ENCODE measurements at places on chromosomes 3 and 15. TPM values are rescaled to one million over a fixed set of nuclear protein-coding genes. Genes with fewer than 3 reads are reported as not detected.

GRCh38 chr3:159378396-159379194 lies 576.7 kb downstream of the MFSD1 start:
- H3K36me3 ChIP-seq, result no peaks in the 10 kb centered on the region
- H3K27me3 ChIP-seq, result no peaks in the 10 kb centered on the region
- no peak for DNase-seq
- no peak overlapping the region for H3K4me3 ChIP-seq
- H3K4me1 ChIP-seq, result no peaks in the 10 kb centered on the region
- H3K27ac ChIP-seq, result no peak overlapping the region

- no peaks in the 10 kb centered on the region for H3K36me3 ChIP-seq
- no peak overlapping the region for H3K4me3 ChIP-seq
- no peak overlapping the region for H3K27ac ChIP-seq
- H3K4me1 ChIP-seq, result no peaks in the 10 kb centered on the region
- DNase-seq, result no peak
- no peaks in the 10 kb centered on the region for H3K27me3 ChIP-seq
These were observed 54.7 kb downstream of the TRPC1 start for GRCh38 chr3:142778541-142778940.

GRCh38 chr3:149403443-149403842 lies 26.0 kb upstream of the TM4SF1 start:
- no peaks in the 10 kb centered on the region for H3K27me3 ChIP-seq
- H3K27ac ChIP-seq, result no peak overlapping the region
- no peak for DNase-seq
- H3K36me3 ChIP-seq, result no peaks in the 10 kb centered on the region
- H3K4me1 ChIP-seq, result no peaks in the 10 kb centered on the region
- no peak overlapping the region for H3K4me3 ChIP-seq

GRCh38 chr15:67579164-67579563 lies 36.7 kb downstream of the MAP2K5 start:
- no peaks in the 10 kb centered on the region for H3K4me1 ChIP-seq
- H3K27ac ChIP-seq, result no peak overlapping the region
- H3K36me3 ChIP-seq, result no peaks in the 10 kb centered on the region
- H3K27me3 ChIP-seq, result no peaks in the 10 kb centered on the region
- no peak for DNase-seq
- H3K4me3 ChIP-seq, result no peak overlapping the region

DNA sequence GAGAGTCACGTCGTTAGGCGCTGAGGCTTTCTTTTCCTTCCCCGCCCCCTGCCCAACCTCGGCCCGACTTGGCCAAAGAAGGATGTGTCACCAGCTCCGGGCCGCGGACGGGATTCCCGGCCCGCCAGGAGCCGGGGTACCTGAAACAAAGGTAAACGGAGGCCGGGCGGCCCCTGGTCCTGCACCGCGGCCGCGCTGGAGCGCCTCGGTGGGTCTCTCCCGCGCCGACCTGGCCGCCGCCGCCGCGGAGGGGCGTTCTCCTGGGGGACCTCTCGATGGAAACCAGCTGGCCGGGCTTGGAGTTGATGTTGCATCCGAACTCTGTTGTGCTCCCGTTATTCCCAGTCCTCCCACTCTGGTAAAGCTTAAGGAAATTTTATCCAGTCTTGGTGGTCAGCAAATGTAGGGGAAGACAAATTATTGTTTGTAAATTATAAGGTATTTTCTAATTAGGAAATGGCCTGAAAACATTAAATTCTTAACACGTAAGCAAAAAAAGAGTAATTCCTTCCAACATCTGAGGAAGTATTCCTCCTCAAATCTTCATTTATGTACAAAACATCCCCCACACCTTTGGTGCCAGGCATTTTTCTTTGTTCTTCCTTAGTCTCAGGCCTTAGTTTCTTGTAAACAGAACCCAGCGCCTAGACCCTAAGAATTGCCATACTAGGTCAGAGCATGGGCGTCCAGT lies 888 bp downstream of the PPP2R3A start:
- H3K4me3 ChIP-seq, result peak overlapping the region; percentile 53
- H3K27ac ChIP-seq, result no peak overlapping the region
- H3K4me1 ChIP-seq, result peaks cover 7% of the 10 kb centered on the region
- no peaks in the 10 kb centered on the region for H3K36me3 ChIP-seq
- H3K27me3 ChIP-seq, result peaks cover 12% of the 10 kb centered on the region

DNA sequence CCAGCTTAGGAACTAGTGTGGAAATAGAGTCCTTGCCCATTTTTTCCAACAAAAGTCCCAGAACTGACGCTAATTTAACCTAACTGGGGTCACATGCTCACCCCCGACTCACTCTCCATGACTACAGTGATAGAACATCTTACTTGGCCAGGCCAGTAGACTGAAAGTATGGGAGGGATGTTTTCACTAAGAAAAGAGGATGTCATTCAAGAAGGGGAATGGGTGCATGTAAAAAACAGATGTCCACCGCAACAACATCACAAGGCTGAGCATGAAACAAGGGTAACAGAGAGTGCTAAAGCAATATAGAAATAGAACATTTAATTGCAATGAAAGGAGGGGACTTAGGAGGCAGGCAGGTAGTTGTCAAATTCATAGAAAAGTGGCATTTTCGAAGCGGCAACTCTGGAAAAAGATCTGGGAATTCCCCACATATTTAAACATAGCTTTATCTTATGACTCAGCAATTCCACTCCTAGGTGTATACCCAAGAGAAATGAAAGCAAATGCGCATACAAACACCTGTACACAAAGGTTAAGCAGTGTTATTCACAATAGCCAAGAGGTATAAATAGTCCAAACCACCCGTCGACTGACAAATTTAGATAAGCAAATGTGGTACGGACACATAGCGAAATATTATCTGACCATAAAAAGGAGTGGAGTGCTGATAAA lies 41.1 kb upstream of the UBE2E2 start:
- H3K36me3 ChIP-seq, result no peaks in the 10 kb centered on the region
- DNase-seq, result no peak
- no peaks in the 10 kb centered on the region for H3K4me1 ChIP-seq
- H3K27ac ChIP-seq, result no peak overlapping the region
- H3K27me3 ChIP-seq, result no peaks in the 10 kb centered on the region

- no peaks in the 10 kb centered on the region for H3K27me3 ChIP-seq
- no peaks in the 10 kb centered on the region for H3K4me1 ChIP-seq
- DNase-seq, result no peak
- no peak overlapping the region for H3K4me3 ChIP-seq
- H3K36me3 ChIP-seq, result no peaks in the 10 kb centered on the region
These were observed 52.2 kb downstream of the FBLN2 start for GRCh38 chr3:13600950-13601691.

- H3K36me3 ChIP-seq, result no peaks in the 10 kb centered on the region
- H3K4me1 ChIP-seq, result peaks cover 3% of the 10 kb centered on the region
- no peak overlapping the region for H3K27ac ChIP-seq
- H3K4me3 ChIP-seq, result no peak overlapping the region
- no peak for DNase-seq
These were observed 208.7 kb downstream of the MBNL1 start for GRCh38 chr3:152477422-152477821.

Gene DNAH12
- total RNA-seq, result 0.13 TPM

Gene CCDC12
- 59.8 TPM for total RNA-seq

Gene P2RY12
- total RNA-seq, result not detected

Gene MFAP1
- total RNA-seq, result 49.8 TPM

Gene DLL4
- total RNA-seq, result not detected

Gene SATB1
- total RNA-seq, result 163 TPM

All from CD8-positive, alpha-beta memory T cell (primary cell).